ENCODE measurements at places on chromosomes 13 and 19.

DNA sequence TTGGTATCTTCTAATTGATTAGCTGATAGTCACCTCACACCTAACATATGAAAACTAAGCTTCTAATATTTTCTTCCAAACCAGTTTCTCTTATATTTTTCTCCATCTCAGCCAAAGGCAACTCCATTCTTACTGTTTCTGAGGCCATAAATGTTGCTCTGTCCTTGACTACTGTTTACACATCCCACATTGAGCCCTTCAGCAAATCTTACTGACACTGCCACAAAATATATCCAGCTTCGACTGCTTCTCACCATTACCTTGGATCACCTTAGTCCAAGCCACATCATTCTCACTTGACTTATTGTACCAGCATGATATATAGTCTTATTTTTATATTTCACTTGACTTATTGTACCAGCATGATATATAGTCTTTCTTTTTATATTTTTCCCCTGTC lies 121.6 kb downstream of the MAB21L1 start:
- DNase-seq = no peak

DNA sequence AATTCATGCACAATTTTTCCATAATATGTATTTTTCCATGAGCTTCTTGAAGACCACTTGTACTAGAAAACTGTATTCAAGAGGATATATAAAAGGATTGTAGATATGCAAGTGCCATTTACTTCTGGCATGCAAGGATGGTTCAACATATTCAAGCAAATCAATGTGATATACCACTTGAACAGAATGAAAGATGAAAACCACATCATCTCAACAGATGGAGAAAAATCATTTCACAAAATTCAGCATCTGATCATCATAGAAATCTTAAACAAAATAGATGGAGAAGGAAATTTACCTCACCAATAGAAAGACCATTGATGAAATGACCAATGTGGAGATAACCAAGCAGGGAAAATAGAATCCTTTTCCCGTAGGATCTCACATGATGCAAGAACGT lies 5.1 kb upstream of the ZNF816 start:
- DNase-seq = no peak

DNA sequence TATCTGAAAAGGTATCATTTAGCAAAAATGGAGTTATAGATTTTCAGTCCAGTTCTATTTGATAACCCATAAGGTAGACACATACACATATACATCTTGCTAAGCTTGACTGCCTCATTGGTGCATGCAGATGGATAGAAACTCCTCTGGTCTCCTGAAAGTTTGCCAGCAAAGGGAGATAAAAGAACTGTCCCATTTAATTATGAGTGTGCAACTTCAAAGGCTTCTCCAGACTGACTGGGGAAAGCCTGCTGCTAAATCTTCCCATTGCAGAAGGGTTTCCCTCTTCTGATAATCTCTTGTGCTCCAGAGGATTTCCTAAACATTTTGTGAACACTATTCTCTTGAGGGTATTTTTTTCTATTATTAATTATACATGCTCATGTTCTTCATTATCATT lies 131.9 kb downstream of the ITGBL1 start:
- no peak for DNase-seq

DNA sequence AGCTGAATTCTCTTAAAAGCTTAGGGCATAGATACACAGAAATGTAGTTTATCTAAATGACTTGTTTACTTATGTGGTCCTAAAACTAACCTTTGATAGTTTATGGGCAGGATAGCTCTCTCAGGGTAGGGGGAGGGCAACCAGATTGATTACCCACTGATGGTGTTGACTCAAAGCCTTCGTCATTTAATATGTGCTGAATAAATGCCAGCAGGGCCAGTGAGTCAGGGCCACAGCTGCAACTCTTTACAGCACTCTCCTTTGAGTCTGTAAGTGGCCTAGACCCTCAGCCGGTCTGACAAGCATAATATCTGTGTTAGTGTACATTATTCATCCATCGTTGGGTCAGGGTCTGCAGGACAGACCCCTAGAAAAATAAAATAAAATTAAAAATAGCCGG lies 128.5 kb downstream of the ZNF675 start:
- no peak for DNase-seq

GRCh38 chr13:63880705-63881104 lies 2465.1 kb upstream of the PCDH20 start:
- DNase-seq = no peak

GRCh38 chr19:37332839-37333238 lies 38.1 kb upstream of the ZNF527 start:
- DNase-seq = no peak

- no peak for DNase-seq
Measured at GRCh38 chr19:47239610-47240296, 8.8 kb upstream of the BBC3 start.

- DNase-seq = peak; percentile 87
Measured at GRCh38 chr19:344625-345319, at the start of gene MIER2. Gene MIER2 (minus strand): TSS chr19:344796. CDS start chr19:344782, 14 bp downstream.

GRCh38 chr19:31970027-31970461 lies 375.4 kb upstream of the ZNF507 start:
- DNase-seq = no peak

GRCh38 chr19:782185-782877 lies 14.9 kb upstream of the PTBP1 start:
- DNase-seq = no peak

- no peak for DNase-seq
Measured at GRCh38 chr13:91174886-91175501, 172.5 kb upstream of the MIR17HG start.

GRCh38 chr13:24287748-24288287 lies 21.6 kb upstream of the C1QTNF9 start:
- no peak for DNase-seq

- DNase-seq = no peak
Measured at GRCh38 chr19:35592226-35592625, 6.3 kb downstream of the PMIS2 start.

DNA sequence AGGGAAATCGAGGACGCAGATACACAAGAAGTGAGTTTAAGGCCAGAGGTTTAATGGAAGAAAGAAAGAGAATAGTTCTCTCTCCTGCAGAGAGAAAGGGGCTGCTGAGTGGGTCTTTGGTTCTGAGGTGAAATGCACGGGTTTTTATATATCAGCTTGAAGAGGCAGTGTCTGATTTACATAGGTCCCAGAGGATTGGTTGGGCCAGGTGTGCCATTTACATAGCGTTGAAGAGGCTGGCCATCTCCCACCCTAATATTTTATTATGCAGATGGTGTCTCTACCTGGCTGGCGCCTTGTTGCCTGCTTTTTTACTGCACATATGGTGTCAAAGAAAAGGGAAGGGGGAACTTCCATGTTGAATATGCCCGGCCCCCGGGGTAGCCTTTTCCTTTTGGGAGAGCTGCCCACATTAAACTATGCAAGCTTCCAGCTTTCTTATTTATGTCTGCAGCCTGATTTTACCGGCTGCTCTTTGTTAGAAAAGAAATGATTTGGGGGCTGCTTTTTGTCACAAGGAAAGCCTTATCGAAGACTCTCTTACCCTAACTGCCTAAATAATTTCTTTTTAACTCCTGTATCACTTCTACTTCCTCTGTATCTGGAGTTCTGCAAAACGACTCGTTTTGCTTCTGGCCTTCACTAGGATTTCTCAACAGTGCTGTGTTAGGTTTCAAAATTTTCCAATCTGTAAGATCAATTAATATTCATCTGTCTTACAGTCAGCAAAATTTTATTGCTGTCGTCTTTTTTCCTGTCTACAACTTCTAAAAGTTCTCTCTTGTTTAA lies 268.5 kb downstream of the B3GLCT start:
- DNase-seq = no peak

- peak; percentile 76 for DNase-seq
Measured at GRCh38 chr13:41465241-41465847, 8.0 kb downstream of the RGCC start.

- DNase-seq = no peak
Measured at GRCh38 chr19:2243274-2244124, 5.6 kb upstream of the AMH start.

DNA sequence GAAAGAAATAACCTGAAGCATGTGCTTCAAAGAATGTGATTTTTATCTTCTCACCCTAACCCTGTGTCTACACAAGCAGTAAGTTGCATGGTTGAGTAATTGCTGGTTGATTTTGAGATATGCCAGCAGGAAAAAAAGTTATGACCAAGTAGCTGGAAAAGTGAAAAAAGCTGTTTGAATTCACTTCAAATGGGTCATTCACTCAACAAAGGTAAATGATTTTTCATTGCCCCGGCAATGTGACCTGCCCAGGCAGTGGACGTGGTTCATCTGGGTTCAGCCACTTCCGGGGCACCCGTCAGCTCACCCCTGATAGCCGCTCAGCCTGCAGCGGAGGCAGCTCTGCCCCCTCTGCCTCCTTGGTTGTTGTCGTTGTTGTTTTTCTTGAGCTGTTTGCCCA lies 18.5 kb downstream of the TNFRSF19 start:
- DNase-seq = no peak

- DNase-seq = peak; percentile 10
Measured at GRCh38 chr19:19064811-19065745, 1.3 kb downstream of the SLC25A42 start.

GRCh38 chr19:372306-372890 lies 27.8 kb upstream of the MIER2 start:
- DNase-seq = no peak

DNA sequence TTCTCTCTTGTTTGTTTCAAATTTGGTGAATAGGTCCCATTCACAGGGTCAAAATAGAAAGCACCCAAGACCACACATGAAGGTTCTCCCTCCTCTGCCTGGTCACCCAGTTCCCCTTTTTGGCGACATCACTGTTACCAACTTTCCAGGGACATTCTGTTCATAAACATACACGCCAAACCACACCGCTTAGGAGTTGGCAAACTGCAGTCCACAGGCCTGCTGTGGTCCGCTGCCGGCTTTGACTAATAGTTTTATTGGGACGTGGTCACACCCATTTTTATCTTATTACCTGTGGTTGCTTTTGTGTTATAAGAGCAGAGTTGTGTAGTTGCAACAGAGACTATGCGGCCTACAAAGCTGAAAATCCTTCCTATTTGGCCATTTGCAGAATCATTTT lies 24.2 kb downstream of the UHRF1 start:
- no peak for DNase-seq

DNA sequence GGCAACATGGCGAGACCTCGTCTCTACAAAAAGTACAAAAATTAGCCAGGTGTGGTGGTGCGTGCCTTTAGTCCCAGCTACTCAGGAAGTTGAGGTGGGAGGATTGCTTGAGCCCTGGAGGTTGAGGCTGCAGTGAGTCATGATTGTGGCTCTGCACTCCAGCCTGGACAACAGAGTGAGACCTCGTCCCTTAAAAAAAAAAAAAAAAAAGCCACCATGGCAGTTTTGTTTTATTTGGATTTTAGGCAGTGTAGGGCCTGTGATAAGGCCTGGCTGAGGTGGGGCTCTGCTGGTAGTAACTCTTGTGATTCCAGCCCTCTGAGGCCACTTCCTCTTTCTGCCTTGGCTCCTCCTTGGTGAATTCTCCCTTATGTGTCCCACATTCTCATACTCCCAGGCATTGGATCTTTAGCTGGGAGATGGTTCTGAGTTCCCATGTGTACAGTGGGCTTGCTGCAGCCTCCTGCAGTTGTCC lies 39.2 kb downstream of the GATAD2A start:
- no peak for DNase-seq

GRCh38 chr19:38975861-38976271 lies 324 bp upstream of the FBXO17 start:
- no peak for DNase-seq

DNA sequence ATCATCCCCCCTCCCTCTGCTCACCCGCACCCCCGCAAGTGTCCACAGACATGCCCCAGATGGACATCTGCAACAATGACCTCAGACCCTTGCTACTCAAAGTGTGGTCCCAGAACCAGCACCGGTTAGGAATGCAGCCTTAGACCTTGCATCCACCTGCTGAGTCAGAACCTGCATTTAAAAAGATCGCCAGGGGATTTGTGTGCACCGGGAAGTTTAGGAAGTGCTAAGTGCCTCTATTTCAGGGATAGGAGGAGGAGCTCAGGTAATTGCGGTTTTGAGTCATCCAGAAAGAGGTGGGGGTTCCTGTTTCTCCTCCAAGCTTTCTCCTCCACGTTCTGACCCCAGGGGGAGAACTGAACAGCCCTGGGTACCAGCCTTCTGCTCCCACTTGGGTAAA lies 46.2 kb downstream of the CACNA1A start:
- no peak for DNase-seq

DNA sequence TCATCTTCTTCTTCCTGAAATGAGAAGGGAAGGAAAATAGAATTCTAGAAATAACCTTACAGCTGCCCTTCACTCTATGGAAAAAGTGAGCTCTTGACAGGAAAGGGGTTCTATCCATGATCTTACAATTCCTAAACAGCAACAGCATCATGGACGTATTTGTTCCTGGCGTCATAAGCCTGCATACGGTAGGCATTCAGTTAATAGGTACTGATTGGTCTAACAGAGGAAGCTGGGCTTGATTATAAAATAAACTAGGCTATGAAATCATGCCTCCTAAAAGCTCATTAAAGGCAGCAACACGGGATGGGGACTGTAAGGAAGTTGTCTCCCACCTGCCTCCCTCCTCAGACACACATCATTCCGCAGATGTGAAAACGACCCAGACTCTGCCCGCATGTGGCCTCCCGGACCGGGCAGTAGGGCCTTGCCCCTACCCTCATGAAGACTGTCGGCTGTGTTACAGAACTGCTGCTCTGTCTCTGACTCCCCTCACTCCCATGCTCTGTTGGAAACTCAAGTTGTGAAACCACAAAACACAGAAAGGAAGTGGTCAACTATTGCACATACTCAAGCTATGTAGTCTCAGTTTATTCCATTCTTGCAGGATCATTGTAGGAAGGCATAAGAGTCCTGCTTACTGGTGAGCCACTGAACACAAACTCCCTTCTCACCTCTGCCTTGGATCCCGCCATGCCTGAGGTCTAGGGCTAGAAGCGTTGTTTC lies 129.8 kb downstream of the DLEU7 start:
- DNase-seq = no peak

DNA sequence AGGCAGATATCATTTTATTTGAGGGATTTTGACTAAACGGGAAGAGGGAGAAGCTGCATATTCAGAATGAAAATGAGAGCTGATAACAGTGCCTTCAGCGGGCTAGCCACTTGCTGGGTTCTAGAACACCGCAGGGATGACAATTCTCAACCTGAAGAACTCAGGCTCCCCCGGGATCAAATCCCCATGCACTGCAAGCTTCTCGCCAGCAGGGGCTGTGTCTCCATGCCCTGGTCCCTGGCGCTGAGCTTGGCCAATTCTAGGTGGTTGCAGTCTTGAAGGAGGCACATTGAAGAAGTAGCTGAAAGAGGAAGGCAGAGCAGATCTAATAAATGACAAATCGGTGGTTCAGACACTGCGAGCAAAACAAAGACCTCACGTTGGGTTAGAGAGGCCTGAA lies 128.7 kb downstream of the UQCRFS1 start:
- no peak for DNase-seq

Data from stimulated activated CD4-positive, alpha-beta T cell treated with anti-CD3 and anti-CD28 coated beads, Interleukin-1b, Interleukin-23, amount 100 ng/mL, for 24 hours (primary cell).